ENCODE measurements at places on chromosomes 11 and 22.

GRCh38 chr11:3123761-3124733 is 41.1 kb downstream of the OSBPL5 start:
- DNase-seq: no peak

GRCh38 chr11:65777821-65778361 is 2.9 kb downstream of the AP5B1 start:
- no peak for DNase-seq

GRCh38 chr11:77395460-77396173 is 78.3 kb downstream of the PAK1 start:
- no peak for DNase-seq

DNA sequence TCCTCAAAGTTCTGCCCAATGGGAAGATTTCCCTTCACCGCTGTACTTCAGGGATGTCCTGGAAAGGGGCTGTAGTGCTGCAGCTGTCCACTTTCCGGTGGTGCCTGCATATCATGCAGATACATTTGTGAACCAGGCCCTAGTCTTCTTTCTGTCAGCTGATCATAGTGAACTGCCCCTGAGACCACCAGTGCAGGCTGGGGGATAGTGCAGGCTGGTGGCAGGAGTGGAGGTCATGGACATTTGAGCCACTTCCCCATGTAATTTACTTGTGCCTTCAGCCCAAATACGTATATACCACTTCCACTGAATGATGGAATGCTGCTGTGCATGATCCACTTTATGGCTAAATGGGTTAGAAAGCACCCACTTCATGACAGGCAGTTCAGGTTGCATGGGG is 120.0 kb downstream of the ZNF280B start:
- no peak for DNase-seq

DNA sequence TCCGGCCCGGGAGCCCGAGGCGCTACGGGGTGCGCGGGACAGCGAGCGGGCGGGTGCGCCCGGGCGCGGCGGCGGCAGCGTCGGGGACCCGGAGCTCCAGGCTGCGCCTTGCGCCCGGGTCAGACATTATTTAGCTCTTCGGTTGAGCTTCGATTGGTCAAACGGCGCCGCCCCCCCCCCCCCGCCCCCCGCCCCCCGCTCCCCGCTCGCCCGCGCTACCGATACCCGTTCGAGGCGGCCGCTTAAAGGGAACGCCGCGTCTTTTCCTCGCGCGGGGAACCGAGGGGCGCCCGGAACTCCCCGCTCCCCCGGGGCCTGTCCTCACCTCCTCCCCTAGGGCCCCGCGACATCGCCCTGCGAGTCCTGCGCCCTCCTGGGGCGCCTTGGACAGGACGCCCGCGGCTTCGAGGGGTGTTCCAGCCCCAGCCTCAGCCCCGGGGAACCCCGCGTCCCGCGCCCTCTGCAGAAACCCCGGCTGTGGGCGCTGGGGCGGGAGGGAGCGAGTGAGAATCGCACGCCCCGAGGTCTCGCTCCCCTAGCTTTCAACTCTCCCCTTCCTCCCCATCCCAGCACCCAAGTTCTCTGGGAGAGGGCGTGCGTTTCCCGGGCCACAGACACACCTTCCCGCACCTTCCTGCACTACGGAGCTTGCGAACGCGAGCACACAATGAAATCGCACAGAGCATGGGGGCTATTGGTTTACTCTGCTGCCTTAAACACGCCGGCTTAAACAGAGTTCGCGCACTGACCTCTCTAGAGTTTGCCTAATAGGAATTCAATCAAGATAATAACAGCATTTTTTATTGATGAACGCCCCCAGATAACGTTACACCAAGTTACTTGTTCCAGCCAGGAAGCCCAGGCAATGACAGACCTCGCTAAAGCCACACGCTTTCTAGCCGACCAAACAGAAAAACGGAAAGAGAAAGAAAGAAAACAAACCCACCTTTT is at the start of gene BDNF:
Gene BDNF (minus strand): TSS at position 105 of the 951 bp plus-strand sequence. CDS start 41,891 bp downstream, outside the sequence.
- DNase-seq: no peak

- no peak for DNase-seq
These were observed 49.6 kb downstream of the IGSF9B start for GRCh38 chr11:133907216-133907615.

DNA sequence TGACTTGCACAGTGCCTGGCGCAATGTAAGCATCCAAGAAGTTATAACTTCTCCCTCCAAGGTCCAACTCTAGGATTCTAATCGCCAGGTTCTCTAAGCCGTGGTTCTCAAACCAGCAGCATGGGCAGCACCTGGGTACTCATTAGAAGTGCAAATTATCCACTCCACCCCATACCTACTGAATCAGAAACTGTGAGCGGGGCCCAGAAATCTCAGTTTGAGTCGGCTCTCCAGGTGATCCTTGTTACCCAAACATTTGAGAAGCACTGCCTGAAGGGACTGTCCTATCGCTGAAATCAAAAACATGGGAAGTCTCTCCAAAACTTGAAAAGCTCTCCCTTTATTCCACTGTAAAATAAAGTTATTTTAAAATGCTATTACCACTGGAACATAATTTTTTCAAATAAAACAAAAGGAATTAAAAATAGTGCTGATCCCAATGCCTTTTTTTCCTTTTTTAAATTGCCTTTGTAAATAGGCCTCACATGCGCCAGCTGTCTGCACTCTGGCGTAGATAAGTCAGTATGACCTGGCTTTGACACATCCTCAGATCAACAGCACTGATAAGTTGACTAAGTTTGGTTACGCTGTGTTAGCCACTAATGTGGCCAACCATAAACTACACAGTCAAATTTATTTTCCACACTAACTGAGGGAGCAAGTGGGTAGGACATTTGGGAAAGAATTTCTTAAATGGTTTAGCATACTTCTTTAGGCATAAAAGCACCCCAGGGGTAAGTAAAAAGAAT is 8.4 kb upstream of the CTR9 start:
- DNase-seq: no peak

DNA sequence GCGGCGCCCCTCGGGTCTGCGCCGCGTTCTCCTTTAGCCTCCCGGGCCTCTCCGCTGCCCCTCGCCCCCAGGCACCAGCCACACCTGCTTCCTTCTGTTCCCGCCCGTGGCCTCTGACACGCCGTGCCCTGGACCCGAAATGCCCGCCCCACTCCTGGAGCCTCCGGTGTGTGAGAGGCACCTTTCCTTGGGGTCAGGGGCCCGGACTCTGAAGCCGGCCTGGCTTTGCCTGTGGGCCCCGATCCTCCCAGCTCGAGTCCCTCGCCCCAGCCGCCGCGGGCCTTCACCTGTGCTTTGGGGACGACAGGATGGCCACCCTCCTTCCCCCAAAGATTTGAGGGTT is 661 bp upstream of the CDPF1 start:
- DNase-seq: no peak

DNA sequence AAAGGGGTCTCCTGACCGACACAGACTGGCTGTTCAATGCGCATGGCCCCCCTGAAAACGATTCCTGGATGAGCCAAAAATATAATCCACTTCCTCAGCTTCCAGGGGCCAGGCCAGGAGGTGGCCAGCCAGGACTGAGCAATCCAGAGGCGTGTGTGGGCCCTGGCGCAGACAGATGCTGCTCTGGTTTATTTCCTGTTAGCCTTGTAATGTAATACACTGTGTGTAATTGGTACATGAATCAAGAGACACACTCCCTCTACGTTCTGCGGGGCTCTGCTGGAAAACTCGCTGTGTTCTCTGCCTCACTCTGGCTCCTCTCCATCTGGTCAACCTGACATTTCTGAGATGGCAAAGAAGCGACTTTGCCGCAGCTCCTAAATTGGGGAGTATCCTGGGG is 26.3 kb upstream of the ISX start:
- no peak for DNase-seq

DNA sequence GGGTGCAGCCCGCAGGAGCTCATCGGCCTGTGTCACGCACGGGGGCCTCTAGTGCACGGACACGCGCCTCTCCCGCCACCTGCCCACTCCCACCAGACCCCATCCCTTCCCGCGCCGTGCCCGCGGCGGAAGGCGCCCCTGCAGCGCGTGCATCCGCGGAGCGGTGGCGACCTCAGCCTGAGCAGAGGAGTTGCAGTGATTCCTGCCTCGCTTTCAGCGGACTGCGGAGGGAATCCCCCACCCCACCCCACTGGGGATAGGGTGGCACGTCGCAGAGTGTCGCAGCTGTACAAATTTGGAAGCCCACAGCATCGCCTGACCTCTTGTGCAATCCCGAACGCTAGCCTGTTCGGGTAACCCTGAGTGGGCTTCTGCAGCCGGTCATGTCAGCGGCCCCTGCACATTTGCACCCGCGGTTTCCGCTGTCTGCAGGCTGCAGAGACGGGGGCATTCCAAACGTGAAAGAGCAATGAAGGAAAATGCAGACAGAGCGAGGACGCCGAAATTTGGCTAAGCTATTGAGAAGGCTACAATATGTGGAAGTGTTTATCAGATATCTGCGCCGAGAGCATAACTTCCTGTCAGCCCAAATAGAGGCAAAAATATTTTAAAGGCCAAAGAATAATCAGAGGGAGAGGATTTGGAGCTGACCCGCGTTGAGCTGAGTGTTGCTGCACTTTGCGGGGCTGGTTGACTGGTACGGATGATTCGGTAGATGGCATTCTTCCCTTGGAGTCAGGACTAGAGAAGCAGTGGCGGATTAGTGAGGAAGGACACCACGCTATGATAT is 617 bp upstream of the ARHGAP20 start:
- DNase-seq: no peak

- no peak for DNase-seq
These were observed 529 bp upstream of the CCND1 start for GRCh38 chr11:69640260-69640994.
